Tongue (tissue), 3 donors: ENCODE measurements at places on chromosomes 3 and 15.

DNA sequence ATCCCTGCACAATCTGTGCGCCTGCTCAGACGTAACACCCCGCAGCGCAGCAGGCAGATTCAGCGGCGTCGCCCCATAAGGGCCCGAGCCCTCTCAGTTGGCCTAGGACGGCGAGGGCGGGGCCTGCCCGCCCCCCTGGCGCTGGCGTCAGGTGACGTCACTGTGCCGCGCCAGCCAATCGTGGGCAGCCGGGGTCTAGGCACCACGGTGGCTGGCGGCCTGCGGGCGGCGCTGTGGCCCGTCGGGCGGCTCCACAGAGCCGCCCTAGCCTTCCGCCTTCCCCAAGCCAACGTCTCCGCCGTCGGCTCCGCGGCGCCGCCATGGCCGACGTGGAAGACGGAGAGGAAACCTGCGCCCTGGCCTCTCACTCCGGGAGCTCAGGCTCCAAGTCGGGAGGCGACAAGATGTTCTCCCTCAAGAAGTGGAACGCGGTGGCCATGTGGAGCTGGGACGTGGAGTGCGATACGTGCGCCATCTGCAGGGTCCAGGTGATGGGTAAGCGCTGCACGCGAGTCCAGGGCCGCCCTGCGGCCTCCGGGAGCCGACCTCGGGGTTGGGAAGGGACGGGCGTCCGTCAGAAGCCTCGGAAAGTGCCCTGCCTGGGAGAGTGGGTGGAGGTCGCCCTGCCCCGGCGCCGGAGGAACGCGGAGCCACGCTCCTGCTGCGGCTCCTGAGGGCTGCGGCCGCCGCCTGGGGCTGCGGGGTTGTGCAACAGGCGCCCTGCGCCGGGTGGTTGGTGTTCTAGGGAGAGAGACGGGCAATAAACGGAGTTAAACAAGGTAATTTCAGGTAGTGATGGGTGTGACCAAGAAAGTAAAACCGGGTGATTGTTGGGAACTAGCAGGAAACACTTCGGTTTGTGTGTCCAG lies at the start of gene RNF7:
TSS of gene RNF7 (plus strand) at position 277 of the 869 bp plus-strand sequence. CDS start at position 321, 44 bp downstream.
- DNase-seq: peak; percentile 98

DNA sequence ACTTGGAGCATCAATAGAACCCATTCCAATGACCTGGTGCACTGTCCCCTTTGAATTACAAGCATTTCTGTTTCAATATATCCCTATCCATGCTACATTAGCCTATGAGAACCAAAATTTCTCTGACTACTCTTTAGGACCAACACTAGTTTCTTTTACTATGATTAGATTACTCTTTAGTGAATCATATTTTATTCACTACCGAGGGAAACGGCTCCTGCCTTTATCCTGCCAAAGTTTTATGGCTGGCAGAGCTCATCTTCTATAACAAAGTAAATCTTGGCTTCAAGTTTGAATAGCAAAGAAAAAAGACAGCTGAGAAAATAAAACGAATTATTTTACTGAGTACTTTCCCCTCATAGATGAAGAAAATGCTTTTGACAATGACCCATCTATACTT lies 120.9 kb downstream of the SLC9A9 start:
- DNase-seq: no peak

DNA sequence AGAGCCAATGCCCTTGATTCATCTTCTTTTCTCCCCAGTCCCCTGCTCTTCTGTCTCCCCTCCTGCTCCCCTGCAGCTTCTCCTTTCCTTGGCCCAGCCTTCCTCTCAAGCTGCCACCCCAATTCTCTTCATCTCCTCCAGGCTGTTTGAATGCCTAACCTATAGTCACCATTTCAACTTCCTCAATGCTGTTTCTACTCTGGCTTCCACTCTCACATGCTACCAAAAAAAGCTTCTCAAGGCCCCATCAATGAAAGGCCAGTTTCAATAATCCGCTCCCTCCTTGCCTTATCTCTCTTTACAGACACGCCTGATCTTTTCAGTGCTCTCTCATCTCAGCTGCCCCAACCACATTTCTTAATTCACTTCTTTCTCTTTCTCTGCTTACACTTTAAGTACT lies 212.2 kb upstream of the GPR149 start:
- no peak for DNase-seq

DNA sequence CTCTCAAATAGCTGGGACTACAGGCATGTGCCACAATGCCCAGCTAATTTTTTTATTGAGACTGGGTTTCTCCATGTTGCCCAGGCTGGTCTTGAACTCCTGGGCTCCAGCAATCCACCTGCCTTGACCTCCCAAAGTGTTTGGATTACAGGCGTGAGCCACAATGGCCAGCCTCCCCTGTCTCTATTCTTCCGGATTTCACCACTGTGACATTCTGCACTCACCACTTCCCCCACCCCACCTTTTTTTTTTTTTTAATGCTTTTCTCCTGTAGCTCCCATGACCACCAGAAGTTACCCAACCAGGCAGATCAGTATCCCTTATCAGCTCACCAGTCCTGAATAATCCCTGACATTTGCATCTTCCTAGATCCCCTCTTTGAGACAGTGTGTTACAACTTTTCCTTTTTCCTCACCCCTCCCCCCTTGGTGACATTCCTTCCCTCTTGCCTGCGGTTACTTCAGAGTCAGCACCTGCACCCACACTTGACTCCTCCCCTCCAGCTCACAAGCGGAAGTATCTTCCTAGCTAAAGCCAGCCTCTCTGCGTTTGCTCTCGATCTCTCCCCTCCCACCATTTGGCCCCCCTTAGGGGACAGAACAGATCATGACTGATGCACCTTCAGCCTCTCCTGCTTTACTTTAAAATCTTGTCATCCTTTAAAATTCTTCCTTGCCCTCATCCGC lies 13.5 kb upstream of the ZNF592 start:
- peak; percentile 48 for DNase-seq

DNA sequence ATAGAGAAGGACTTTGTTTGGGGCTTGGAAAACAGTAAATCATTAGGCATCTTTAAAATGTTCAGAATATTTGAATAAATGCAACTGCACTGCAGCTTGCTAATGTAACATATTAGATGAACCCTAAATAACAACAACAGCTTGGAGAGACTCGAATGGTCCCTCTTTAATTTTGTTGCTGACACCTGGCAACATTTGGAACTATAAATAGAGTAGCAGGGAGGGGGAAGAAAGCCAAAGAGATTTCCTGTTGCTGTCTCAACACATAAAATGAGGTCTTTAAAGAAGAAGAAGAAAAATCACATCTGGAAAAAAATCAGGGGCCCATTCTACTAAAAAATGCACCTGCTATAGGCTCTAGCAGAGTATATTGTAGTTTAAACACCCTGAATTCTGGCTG lies 49.9 kb upstream of the DPPA4 start:
- peak; percentile 26 for DNase-seq

GRCh38 chr3:190238871-190239270 lies 83.4 kb downstream of the CLDN1 start:
- DNase-seq: no peak

GRCh38 chr15:49741712-49742111 lies 120.9 kb downstream of the DTWD1 start:
- peak; percentile 51 for DNase-seq

DNA sequence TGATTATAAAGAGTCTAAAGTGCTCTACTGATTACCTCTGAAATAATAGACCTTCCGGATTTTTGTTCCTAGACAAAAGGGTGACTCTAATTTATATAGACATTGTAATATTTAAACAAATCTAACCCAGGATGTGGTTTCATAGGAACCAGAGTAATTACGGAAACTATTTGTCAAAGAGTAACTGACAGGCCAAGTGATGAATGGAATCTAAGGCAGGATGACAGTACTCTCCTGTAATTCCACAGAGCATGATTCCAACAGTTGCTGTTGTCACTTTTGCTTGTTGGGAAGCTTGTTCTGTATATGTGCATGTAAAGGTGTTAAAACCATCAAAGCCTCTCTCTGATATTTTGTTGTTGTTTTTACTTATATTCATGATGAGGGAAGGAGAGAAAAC lies 1141.0 kb downstream of the IGSF11 start:
- DNase-seq: no peak

GRCh38 chr15:41987925-41988275 lies 15.5 kb upstream of the EHD4 start:
- no peak for DNase-seq

DNA sequence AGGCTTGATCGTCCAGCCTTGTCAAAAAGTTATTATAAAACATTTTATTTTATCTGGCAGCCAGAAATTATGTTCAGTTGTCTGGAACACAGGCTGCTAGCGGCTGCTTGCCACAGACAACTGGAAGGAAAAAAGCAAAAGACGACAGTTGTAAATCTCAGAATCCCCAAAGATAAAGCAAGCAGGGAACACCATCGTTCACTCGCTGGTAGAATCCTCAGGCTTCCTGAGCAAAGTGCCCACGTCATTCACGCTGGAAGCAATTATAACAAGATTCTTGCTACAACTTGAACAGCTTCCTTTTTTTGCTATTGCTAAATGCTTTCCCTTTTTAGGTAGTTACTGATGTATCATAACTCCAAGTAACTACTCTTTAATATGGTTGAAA lies 33.6 kb downstream of the ADAMTS17 start:
- peak; percentile 74 for DNase-seq

GRCh38 chr3:9008550-9009255 lies 45.4 kb upstream of the RAD18 start:
- no peak for DNase-seq

- no peak for DNase-seq
These were observed 3.6 kb downstream of the STIMATE start for GRCh38 chr3:52893723-52894122.

DNA sequence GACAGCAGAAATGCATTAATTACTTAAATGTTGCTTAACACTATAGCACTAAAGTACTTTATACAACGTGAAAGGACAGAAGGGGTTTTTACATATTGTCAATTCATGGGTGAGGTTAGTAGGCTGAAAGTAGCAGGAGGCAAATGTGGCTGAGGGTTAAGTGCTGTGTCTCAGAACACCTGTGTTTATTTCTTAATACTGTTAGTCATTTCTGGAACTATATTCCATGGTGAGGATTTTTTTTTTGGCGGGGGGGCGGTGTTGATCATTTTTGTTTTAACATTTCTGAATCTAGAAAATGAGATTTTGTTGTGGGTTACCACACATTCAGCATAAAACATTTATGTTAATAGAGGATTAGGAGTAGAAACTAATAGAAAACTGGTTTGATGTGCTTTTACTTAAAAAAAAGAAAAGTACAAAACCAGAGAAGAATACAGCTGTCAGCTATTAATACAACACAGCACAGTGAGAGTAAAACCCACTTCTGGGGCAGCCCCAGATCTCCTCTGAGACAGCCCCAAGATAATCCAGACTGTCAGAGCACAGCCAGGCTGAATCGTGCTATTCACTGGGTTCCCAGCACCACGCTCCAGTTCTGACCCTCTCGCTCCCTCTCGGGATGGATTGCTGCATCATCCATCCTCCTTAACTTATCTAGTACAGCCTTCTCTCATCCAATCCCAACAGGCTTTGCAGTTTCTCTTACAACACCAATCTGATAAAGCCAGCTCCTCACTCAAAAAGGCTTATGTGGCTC lies 307.7 kb downstream of the TUSC7 start:
- no peak for DNase-seq

- no peak for DNase-seq
These were observed 140.0 kb downstream of the PLOD2 start for GRCh38 chr3:146020969-146021368.

DNA sequence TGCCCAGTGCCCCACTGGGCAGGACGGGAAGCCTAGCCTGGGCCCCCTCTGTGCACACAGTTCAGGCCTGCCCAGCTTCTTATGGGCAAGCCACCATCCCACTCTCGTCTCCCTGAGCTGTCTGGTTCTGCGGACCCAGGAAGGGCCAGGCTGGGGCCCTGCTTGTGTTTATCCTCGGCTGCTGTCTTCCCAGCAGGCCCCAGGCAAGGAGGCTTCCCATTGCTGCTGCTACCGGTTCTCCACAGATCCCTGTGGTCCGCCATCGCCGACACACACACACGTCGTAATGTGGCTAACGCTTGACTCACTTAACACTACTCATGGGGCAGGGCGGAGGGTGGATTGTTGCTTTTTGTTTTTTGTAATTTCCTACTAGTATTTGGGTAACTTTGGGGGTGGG lies 52.4 kb upstream of the SLC6A1 start:
- DNase-seq: no peak

- DNase-seq: no peak
These were observed 72.5 kb downstream of the SNTN start for GRCh38 chr3:63724987-63725386.

DNA sequence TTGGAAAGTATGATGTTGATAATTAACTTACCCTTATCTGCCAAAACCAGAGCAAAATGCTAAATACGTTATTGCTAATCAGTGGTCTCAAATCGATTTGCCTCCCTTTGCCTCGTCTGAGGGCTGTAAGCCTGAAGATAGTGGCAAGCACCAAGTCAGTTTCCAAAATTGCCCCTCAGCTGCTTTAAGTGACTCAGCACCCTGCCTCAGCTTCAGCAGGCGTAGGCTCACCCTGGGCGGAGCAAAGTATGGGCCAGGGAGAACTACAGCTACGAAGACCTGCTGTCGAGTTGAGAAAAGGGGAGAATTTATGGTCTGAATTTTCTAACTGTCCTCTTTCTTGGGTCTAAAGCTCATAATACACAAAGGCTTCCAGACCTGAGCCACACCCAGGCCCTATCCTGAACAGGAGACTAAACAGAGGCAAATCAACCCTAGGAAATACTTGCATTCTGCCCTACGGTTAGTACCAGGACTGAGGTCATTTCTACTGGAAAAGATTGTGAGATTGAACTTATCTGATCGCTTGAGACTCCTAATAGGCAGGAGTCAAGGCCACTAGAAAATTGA lies 59.7 kb downstream of the DCUN1D1 start:
- DNase-seq: peak; percentile 41

GRCh38 chr15:84889991-84890669 lies 5.7 kb downstream of the SLC28A1 start:
- DNase-seq: no peak

DNA sequence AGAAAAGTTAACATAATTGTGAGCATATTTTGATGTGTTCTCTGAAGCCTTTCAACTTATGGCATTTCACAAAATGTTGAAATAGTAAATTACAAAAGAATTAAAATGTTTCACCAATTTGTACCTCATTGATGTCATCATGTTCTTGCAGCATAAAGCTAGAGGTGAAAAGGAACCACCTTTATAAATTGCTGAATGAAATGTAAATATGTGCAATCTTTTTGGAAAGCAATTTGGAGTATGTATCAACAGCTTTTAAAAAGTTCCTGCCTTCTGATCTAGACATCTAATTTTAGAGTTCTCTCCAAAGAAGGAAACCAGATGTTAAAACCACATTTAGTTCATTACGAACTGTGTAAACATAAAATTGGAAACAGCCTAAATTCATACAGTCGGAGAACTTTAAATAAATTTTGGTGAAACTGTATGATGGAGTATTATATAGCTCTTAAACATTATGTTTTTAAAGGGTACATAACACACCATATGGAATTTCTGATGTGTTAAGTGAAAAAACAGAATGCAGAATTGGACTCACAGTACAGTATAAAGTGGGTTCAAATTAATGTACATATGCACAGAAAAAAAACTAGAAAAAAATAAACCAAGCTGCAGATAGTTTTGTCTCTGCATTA lies 311.2 kb upstream of the NAALADL2 start:
- DNase-seq: peak; percentile 31

DNA sequence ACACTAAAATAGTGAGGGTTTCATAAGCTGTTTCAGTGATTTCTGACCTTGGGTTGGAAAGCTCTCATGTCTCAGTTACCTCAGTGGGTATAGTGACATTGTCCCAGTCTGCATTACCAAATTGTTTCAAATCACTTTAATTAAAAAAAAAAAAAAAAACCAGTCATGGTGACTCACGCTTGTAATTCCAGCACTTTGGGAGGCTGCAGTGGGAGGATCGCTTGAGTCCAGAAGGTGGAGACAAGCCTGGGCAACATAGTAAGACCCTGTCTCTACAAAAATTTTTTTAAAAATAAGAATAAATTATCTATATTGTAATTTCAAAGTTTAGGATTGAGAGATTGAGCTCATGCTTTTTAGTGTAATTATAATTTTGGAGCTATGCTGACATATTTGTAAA lies 78.0 kb downstream of the MBNL1 start:
- DNase-seq: no peak

GRCh38 chr3:1717524-1717923 lies 381.1 kb upstream of the CNTN4 start:
- no peak for DNase-seq
